ENCODE measurements at places on chromosomes 4 and X.

- DNase-seq: no peak
Observed at GRCh38 chrX:118352566-118352965, 6.7 kb downstream of the WDR44 start.

- no peak for DNase-seq
Observed at GRCh38 chr4:1989533-1990347, 19.0 kb downstream of the NELFA start.

GRCh38 chr4:128191115-128191781 is 96.4 kb downstream of the PGRMC2 start:
- DNase-seq: peak; percentile 69

DNA sequence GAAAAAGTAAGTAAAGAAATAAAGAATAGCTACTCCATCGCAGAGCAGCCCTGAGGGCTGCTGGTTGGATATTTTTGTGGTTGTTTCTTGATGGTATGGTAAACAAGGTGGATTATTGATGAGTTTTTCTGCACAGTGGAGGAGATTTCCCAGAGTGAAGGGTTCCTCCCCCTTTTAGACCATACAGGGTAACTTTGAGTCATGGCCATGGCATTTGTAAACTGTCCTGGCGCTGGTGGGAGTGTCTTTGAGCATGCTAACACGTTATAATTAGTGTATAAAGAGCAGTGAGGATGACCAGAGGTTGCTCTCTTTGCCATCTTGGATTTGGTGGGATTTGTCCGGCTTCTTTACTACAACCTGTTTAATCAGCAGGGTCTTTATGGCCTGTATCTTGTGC is 128.2 kb downstream of the ASMT start:
- no peak for DNase-seq

DNA sequence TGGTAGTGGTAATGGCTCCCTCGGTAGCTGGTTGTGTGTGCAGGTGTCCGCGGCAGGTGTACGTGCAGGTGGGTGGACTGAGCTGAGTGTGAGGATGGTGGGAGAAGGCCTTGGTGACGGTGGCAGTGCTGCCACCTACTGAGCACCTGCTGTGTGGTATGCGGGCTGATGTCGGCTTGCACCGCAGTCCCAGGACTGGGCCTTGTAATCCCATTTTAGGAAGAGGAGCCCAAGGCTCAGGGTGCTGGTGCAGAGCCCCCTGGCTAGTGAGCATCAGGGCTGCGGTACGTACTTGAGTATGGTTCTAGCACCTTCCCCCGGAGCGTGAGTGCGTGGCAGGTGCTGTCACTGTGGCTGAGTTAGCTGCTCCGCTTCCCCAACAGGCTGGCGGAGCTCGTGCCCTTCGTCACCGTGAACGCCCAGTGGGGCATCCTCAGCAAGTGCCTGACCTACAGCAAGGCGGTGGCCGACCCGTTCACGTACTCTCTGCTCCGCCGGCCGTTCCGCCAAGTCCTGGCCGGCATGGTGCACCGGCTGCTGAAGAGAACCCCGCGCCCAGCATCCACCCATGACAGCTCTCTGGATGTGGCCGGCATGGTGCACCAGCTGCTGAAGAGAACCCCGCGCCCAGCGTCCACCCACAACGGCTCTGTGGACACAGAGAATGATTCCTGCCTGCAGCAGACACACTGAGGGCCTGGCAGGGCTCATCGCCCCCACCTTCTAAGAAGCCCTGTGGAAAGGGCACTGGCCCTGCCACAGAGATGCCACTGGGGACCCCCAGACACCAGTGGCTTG is 5.7 kb upstream of the CPZ start:
- DNase-seq: no peak

DNA sequence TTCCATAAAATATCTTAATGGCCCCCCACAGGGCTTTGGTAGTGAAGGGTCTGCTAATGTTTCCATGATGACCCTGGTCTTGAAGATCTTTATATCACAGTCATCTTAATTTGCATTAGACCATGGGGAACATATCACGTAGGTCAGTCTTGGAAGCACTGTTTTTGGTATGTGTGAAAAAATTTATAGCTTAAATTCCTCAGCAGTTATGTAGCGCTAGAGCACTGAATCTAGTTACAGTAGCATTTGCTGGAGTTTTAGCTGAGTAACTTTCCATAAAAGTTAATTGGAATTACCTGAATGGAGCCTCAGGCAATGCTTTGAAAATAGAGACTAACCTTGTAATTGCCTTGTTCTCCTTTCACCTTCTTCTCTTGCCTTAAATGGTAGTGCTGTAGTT is 648.8 kb downstream of the IQCM start:
- DNase-seq: no peak

DNA sequence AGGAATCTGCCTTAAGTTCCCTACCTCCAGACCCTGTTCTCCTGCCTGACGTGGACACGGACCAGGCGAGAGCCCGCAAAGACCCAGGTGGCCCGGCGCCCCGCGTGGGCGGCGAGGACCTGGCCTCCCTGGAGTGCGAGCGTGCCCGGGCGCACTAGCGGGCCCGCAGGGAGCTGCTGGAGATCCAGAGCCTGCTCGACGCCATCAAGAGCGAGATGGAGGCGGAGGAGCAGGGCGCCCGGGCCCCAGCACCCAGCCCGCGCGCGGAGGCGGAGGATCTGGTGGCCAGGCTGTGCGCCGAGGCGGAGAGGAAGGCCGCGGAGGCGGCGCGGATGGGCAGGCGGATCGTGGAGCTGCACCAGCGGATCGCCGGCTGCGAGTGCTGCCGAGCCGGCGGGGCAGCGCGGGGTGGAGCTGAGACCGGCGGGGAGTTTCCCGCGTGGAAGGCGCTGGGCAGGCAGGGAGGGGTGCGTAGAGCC is 18.2 kb downstream of the MRFAP1 start:
- DNase-seq: peak; percentile 57

GRCh38 chr4:48504352-48504751 is 14.3 kb downstream of the ZAR1 start:
- no peak for DNase-seq

- no peak for DNase-seq
Observed at GRCh38 chrX:13120017-13120416, 75.6 kb upstream of the FAM9C start.
